RWPE1 (cell line): ENCODE measurements at places on chromosomes 7 and 10.
A peak's percentile ranks its signal among the peaks of the same experiment; 100 is the strongest.

GRCh38 chr7:144437370-144438191, 34.1 kb upstream of the NOBOX start:
- peak; percentile 20 for DNase-seq

DNA sequence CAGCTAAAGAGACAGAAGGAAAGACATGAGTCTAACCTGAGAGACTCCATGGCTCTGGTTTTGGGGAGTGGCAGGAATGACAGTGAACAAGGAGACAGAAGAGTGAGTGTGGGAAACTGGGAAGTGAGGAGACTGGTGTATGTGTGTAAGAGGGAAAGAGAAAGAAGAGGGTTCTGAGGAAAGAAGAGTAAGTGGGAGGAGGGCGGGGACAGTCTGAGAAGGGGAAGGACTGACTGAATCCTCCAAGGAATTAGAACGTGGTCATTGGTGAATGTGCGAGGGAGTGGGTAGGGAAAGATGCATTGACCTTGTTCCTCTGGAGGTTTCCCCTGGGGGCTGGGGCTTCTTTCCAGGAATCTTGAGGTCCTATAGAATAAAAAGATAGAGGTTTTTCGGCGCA, 26.6 kb downstream of the WNT8B start:
- DNase-seq, result no peak

GRCh38 chr7:83148776-83149175, 13.9 kb downstream of the PCLO start:
- DNase-seq, result peak; percentile 44

GRCh38 chr10:126001576-126001975, 105.2 kb downstream of the FANK1 start:
- DNase-seq, result no peak

DNA sequence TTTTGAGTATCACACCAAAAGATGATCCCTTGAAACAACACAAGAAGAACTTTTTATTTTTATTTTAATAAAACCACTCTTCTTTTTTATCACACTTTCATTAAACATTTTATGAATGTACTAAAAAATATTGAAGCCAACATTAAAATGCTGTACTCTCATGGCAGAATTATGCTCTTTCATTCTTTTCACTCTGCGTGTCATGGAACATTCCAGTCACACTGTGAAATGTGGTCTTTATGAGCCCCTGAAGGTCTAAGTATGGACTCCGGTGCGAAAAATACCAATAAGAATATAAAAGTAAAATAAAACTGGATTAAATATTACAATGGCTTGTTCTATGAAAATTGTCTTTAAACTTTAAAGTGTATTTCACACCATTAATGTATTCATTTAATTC, 148.4 kb downstream of the TMEM26 start:
- no peak for DNase-seq
